Hematopoietic multipotent progenitor cell treated with erythropoietin and hydrocortisone succinate and interleukin-3 and kit ligand, for 6 days (in vitro differentiated cells): ENCODE measurements at places on chromosomes 4 and X.
A peak's percentile ranks its signal among the peaks of the same experiment; 100 is the strongest.

- no peak for DNase-seq
Measured at GRCh38 chrX:154873329-154873728, 12.8 kb upstream of the F8A1 start.

- no peak for DNase-seq
Measured at GRCh38 chr4:139525414-139525813, 30.6 kb downstream of the SETD7 start.

- DNase-seq: no peak
Measured at GRCh38 chr4:159725571-159725970, 622.7 kb downstream of the RAPGEF2 start.

- DNase-seq: no peak
Measured at GRCh38 chr4:75741027-75741426, 16.6 kb downstream of the USO1 start.

DNA sequence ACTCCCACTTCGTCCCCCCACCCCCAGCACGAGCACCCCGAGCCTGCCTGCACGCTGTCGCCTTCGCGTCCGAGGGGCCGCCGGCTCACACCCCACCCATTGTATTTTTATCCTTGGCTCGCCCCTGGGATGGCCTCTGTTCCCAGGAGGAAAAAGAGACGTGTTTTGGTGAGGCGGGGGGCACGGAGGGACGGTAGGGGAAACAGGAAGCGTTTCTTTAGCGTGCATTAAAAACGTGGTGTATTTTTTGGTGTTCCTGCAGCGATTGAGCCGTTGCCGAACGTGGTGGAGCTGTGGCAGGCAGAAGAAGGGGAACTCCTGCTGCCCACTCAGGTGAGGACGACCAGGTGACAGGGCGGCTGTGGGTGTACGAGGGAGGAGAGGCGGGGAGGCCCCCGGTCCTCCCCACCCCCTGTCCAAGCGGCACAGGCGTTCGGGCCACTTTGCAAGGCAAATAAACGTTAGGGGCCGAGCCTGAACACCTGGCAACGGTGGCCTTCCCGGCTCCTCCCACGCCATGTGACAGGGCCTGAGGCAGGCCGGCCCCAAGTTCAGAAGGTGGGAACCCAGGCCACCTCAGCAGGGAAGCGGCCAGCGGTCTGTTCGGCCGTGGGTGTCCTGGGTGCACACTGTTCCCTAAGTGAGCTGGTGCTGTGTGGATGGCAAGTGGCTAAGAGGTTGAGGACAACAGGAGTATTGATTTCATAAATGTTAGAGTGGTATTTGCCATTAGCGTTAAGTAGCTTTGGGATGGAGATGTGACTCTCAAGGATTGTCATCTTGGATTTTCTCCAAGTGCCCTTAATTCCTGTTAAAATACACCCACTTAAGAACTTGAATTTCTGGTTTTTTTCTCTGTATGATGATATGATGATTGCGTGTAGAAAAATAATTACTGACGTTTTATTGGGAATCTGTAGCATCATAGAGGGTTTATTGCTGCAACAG is 1.1 kb downstream of the TMEM131L start:
- DNase-seq: peak; percentile 62

- no peak for DNase-seq
Measured at GRCh38 chr4:22071749-22072148, 123.2 kb upstream of the KCNIP4 start.

GRCh38 chr4:10225096-10225495 is 108.5 kb upstream of the WDR1 start:
- DNase-seq: no peak
